ENCODE measurements at places on chromosomes 11 and 22. TPM values are rescaled to one million over a fixed set of nuclear protein-coding genes. Genes with fewer than 3 reads are reported as not detected.
A peak's percentile ranks its signal among the peaks of the same experiment; 100 is the strongest.

GRCh38 chr11:128546916-128547315 lies 40.4 kb downstream of the ETS1 start:
- peak overlapping the region; percentile 8 for H3K27ac ChIP-seq
- no peaks in the 10 kb centered on the region for H3K27me3 ChIP-seq
- no peak for DNase-seq
- no peaks in the 10 kb centered on the region for H3K36me3 ChIP-seq

The ANO3 gene
- 1.2 TPM for total RNA-seq

The BACE1 gene
- total RNA-seq, result 28.9 TPM

The IGSF9B gene
- 2.9 TPM for total RNA-seq

Measured in upper lobe of right lung (tissue), 1 donor.